ENCODE measurements at places on chromosomes 2 and 18.

- no peak for DNase-seq
Observed at GRCh38 chr2:174327841-174328113, 7.0 kb upstream of the SP9 start.

DNA sequence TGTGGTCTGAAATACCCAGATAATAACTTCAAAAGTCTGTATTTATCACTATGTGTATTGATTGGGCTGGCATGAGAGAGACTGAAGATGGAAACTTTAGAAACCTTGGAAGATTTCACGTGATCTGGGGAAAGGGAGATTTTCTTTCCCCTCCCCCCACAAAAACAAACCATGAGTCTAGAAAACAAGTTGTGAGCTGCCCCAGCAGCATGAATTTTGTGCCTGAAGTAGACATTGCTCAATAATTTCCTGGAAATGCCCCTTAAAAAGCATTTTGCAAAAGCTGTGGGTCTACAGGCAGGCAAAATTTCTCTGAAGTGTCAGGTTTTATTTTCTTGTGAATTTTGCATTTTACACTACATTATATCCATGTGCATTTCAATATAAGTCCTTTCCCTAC lies 101.8 kb downstream of the ETAA1 start:
- peak; percentile 57 for DNase-seq

DNA sequence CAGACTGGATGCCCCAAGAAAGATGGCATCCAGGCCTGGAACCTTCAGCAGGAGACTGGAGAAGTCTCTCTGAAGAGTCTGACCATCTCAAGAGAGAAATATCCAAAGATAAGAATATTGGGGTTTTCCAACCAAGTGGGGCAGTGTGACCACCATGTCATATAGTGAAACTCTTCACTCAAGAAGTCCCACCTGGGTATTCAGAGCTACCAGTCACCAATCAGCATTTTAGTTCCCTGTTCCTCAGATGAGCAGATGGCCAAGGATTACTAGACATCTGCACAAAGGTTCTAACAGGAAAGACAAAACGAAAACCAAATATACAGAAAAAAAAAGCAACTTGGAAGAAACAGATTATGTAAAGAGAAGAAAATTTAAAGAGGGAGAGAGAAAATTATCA lies 38.5 kb upstream of the CXCR4 start:
- DNase-seq = no peak

DNA sequence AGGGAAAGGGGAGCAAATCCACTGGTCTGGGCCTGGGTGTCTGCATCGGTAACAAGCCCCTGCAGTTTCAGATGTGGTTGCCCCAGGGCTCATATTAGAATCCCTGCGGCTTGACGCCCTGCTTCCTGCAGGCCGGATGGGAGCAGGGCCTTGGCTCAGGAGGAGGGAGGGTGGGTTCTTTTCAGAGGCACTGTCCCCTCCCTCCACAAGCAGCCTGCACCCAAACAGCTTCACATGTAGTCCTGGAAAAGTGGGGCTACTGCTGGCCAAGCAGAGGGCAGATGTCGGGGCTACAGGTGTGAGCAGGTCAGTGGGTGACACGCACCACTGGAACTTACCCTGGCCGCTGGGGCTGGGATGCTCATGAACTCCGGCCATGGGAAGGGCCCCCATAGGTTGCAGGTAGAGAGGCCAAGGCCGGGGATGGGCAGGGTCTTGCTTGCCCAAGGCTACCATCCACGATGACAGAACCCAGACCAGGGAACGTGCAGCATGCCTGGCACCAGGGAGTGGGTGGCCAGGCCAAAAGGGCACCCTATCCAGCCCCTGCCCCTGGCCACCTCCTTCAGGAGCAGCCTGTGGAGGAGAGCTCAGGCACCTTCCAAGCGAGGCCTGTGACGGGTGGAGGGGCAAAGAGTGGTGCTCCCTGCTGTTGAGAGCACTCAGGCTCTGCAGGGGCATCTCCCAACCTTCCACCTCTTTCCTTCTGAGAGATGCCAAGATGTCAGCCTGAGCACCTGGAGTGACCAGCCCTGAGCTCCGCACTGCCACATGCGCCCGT lies 16.8 kb downstream of the ARID5A start:
- no peak for DNase-seq

- no peak for DNase-seq
Observed at GRCh38 chr2:85669549-85669948, 1.6 kb upstream of the SFTPB start.

DNA sequence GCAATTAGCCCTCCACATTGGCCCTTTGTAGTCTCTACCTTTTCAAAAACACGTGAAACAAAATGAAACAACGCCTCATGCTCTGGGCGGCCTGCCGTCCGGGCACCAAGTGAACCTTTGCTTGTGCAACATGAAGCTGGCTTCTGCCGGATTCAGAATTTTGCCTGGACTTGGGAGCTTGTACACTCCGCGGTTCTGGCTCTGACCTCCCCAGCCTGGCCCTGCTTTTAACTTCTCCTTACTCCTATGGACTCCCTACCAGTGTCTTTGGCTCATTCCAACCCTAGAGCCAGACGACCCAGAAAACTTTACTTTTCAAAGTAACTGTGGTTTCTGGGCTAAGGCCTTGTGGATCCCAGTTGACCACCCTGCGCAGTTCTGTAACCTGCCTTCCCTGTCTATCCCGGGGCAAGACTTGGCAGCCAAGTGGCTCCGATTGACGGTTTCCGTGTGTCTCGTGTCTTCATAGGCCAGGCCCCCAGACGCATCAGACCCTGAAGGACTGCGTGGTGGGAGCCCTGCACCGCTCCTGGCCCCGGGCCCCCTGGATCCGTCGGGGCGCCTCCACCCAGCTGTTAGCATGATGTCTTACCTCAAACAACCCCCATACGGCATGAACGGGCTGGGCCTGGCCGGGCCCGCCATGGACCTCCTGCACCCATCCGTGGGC lies 1.9 kb downstream of the OTX1 start:
- no peak for DNase-seq

DNA sequence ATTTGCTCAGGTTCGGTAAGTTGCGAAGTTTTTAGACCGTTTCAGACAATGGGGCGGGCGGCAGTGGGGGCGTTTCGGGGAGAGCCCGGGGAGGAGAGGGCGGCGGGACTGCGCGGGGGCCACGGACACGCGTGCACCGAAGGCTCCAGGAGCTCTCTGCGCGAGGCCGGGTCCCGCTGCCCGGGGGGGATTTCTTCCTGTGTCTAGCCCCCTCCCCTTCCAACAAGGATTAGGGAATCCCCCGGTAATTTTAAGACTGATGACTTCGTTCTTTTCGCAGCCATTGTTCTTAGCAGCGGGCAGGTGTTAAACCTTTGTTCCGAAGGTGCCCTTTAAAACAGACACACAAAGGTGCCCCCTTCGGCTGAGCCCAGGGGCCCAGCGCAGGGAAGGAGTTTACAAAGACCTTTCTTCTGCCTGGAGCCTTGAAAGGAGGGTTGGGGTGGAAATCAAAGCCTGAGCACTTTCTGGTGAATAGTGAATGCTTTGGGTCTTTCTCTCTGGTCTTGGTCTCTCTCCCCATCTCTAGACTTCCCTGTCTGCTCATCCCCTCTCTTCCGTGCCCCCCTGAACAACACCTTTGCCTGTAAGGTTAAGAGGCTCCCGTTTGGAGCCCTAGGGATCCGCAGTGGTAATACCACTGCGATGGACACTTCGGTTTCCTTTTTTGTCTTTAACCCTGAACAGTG lies 2.1 kb downstream of the TRIB2 start:
- DNase-seq = peak; percentile 39

DNA sequence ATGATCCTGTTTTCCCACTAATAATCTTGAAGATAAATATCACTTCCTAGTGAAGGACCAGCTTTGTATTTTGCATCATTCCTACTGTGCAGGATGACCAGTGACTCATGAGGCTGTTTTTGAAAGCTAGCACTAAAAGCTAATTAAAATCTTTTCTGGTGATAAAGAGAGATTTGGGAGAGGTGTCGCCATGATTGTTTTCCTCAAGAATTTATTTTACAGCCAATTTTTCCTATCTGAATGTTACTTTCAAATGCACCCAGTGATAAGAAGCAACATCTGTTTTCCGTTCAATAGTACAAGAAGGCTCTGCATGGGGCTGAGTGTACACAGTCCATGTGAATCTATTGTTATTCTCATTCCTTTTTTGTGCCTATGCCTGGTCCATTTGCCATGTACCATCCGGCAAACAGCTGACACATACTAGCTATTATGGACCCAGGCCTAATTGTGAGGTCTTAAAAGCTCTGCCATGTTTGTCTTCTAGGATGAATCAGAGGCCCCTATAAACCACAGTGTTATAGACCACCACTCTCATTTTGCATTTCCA lies 28.4 kb downstream of the MEIS1 start:
- no peak for DNase-seq

DNA sequence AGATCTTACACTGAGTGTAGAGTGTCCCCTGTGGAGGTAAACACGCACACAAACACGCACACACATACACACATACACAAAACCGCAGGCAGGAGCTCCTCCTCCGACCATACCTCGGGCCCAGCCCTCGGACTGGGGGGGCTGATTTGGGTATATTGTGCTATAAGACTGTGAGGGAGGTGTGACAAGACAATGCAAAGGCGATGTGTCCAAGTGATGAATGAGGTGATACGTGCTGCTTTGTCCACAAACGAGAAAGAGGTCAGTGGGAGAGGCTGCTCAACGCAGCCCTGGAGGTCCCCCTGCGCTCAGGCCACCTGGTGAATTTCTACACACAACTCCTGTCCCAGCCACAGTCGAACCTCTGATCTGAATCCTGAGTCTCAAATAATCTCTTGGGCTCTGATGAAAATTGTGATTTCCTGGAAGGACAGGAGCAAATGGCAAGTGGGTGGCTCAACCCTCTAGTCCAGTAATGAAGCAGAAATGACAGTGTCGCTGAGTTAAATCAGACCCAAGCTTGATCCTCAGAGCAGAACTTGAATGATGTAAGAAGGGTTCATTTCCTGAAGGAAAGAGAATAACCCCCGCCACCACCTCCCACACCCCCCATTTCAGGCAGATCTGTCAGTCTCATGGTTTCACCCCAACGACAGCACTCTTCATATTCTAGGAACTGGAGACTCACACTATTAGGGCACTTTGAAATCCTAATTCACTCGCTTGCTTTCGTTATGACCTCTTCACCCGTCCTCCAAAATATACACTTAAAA lies 48.9 kb upstream of the ASXL2 start:
- DNase-seq = no peak

DNA sequence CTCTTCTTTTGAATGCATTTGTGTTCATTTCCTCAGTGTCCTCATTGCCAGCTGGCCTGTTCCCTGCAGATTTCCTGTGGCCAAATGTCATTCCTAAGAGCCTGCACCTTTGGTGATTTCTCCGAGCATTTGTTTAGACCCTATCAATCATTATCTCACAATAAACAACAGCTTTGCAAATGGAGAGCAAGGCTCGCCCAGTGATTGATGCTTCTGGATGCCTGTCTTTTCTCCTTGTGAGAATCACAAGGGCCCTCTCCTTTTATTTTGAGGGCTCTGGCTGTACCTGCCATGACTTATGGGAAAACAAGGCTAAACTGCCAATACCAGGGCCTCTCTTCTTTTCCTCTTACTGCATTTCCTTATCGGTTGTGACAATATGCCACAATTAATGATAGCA lies 1454.4 kb upstream of the CELF4 start:
- DNase-seq = no peak

- DNase-seq = peak; percentile 89
Observed at GRCh38 chr18:62437235-62438017, 85.4 kb upstream of the ZCCHC2 start.

DNA sequence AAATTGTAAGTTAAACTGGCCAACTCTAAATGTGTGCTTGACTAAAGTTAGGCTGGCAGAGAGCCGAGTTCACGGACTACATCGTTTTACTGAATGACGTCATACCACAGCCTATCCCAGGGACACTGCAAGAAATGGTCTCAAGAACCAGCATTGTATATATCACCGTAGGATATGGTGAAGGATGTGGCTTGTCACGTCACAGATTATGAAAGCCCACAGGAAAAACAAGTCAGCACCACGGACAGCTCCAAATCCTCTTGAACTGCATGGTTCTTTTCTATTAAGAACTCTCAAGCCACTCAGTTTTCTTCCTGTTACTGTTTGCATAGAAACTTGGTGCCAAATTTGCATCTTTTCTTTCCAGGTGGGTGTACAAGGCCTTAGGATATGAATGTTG lies 85.1 kb upstream of the ACAA2 start:
- DNase-seq = peak; percentile 89

- DNase-seq = no peak
Observed at GRCh38 chr2:11433822-11434221, 32.1 kb downstream of the E2F6 start.

DNA sequence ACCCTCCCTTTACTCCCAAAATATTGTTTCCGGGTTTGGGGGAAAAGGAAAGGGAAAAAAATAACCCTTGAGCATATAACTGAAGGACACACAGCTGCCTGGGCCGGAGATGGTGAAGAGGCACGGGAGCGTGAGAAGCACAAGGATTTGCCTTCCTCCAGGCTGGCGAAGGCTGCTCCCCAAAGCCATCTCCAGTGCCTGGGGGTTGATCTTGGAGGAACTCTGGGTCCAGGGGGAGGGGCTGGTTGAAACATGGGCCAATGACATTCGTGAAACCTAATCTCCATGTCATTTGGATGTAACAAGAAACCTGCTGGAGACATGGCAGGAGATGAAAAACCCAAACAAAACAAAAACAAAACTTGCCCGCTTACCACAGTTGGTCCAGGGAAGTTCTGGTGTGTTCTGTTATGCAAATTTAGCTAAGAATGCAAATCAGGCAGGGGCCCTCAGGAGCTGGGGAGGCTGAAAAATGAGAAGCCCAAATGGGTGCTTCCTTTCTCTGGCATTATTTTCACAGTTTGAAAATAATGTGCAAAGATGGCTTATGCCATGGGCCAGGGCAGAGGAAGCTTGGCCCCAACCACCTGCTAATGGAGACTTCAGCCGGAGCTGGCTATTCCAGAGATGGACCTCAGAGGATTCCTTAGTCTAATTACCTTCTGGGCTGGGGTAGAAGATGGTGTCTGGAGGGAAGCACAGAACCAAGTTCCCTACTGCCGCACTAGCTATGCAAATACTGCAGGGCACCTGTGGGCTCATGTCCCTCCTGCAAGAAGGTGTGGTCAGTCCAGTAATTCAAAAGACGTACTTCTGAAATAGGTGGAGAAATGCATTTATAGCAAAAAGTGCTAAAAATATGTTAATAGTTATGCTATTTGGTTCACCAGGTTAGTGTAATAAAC lies 180.9 kb downstream of the BCL2 start:
- DNase-seq = no peak

GRCh38 chr2:26244309-26245230 lies at the start of the genes HADHA and HADHB:
Gene HADHA, minus strand, starts transcription at chr2:26244632. Its CDS starts 36 bp downstream, at chr2:26244596.
Gene HADHB, plus strand, starts transcription at chr2:26244939. Its CDS starts 9,316 bp downstream, at chr2:26254255.
- DNase-seq = peak; percentile 94

Measured in fibroblast of pulmonary artery (primary cell).